Endodermal cell (in vitro differentiated cells): ENCODE measurements at places on chromosomes 5 and 9. TPM values are rescaled to one million over a fixed set of nuclear protein-coding genes. Genes with fewer than 3 reads are reported as not detected.

Gene PRUNE2
- total RNA-seq, result 4.1 to 5.8 TPM (median 4.4 TPM) in 3 replicates

Gene TEK
- 2.7 to 5.5 TPM (median 4.9 TPM) in 3 replicates for total RNA-seq

Gene ECM2
- total RNA-seq, result 1.9 and 3.2 TPM in 2 replicates

Gene SHOC1
- not detected in 3 replicates for total RNA-seq

Gene RMI1
- 20.8 to 33.2 TPM (median 28.0 TPM) in 3 replicates for total RNA-seq

DNA sequence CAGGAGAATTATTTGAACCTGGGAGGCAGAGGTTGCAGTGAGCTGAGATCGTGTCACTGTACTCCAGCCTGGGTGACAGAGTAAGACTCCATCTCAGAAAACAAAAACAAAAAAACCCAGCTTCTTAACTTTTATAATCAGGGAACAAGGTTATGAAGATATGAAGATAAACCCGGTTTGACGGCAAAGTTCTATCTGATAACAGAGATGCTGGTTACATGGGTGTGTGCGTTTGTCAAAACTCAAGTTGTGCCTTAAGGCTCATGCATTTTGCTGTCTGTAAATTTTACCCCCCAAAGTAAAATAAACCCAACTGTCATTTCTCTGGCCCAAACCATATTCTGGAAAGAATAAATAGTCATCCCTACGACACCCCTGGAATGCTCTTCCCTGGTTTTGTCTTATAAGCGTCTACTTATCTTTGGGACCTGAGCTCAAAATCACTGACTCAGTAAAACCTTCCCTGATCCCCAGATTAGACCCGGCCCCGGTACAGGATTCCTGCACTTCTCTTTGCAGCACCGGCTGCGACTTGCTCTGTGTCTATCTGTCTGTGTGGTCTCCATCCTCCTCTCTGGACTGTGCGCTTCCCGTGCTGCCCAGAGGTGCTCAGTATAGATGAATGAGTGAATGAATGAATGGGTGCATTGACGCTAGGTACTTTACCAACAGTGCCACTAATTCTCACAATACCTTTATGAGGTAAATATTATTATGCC lies 172.2 kb downstream of the DAB2IP start:
- peaks cover 40% of the 10 kb centered on the region for H3K27me3 ChIP-seq
- H3K27ac ChIP-seq, result no peak overlapping the region
- no peak overlapping the region for H3K4me3 ChIP-seq
- no peaks in the 10 kb centered on the region for H3K36me3 ChIP-seq
- peak; percentile 27 for DNase-seq

DNA sequence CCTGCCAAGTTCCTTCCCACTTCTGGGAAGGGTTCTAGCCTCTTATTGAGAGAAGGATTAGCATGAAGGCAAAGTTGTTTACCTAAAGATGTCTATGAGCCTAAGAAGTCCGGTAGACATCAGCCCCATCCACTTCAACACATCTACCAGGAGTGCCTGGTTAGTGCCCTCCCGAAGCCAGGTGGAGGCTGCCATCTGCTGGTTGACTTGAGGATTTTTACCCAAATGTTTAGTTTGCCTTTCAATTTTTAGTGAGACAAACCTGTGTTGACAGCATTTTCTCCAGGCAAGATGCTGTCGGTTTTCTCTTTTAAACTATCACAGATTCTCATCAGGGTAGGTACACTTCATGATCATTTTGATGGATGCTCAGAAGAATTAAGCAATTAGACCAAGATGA lies 83.6 kb upstream of the TNFSF8 start:
- peaks cover 12% of the 10 kb centered on the region for H3K4me1 ChIP-seq
- H3K36me3 ChIP-seq, result no peaks in the 10 kb centered on the region
- no peaks in the 10 kb centered on the region for H3K27me3 ChIP-seq
- no peak overlapping the region for H3K4me3 ChIP-seq

GRCh38 chr5:143041972-143042770 lies 272.0 kb downstream of the ARHGAP26 start:
- no peaks in the 10 kb centered on the region for H3K36me3 ChIP-seq
- DNase-seq, result no peak
- no peaks in the 10 kb centered on the region for H3K27me3 ChIP-seq
- H3K4me1 ChIP-seq, result peaks cover 7% of the 10 kb centered on the region

- no peak for DNase-seq
- no peak overlapping the region for H3K27ac ChIP-seq
- no peaks in the 10 kb centered on the region for H3K36me3 ChIP-seq
- no peaks in the 10 kb centered on the region for H3K27me3 ChIP-seq
- H3K4me3 ChIP-seq, result no peak overlapping the region
These were observed 23.0 kb upstream of the ZNF366 start for GRCh38 chr5:72530196-72530595.

DNA sequence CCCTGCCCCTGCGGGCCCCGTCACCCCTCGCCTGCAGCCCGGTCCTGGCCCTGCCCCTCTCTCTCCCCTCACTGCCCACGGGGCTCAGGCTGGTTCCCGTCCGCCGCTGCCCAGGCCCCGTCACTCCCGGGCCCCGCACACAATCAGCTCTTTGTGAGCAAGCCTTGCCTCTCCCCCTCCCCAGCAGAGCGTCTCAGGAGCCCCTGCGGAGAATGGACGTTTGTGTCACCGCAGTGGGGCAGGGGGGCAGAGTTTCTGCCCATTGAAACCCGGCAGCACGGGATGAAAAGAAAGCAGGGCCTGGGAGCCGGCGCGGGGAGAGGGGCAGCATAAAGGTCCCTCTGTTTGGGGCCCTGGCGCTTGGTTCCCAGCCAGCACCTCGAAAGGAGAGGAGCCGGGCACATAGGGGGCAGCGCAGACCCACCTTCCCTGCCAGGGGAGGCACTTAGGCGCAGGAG lies 13.5 kb upstream of the NUP214 start:
- H3K27me3 ChIP-seq, result no peaks in the 10 kb centered on the region
- no peak overlapping the region for H3K4me3 ChIP-seq
- peak overlapping the region; percentile 91 for H3K27ac ChIP-seq
- DNase-seq, result peak; percentile 73
- peaks cover 8% of the 10 kb centered on the region for H3K36me3 ChIP-seq

- H3K27ac ChIP-seq, result no peak overlapping the region
- H3K4me1 ChIP-seq, result no peaks in the 10 kb centered on the region
- no peak for DNase-seq
- no peaks in the 10 kb centered on the region for H3K27me3 ChIP-seq
- no peak overlapping the region for H3K4me3 ChIP-seq
These were observed 233.7 kb downstream of the SMARCA2 start for GRCh38 chr9:2248768-2249265.

GRCh38 chr9:131446276-131446675 lies 52.4 kb downstream of the PRRC2B start:
- H3K27ac ChIP-seq, result no peak overlapping the region
- no peak overlapping the region for H3K4me3 ChIP-seq
- H3K27me3 ChIP-seq, result no peaks in the 10 kb centered on the region
- DNase-seq, result no peak
- H3K4me1 ChIP-seq, result no peaks in the 10 kb centered on the region

- no peaks in the 10 kb centered on the region for H3K4me1 ChIP-seq
- H3K4me3 ChIP-seq, result peak within 1 kb of the TSS; percentile 81
- peak; percentile 80 for DNase-seq
- no peak within 1 kb of the TSS for H3K27ac ChIP-seq
- peaks cover 87% of the 10 kb centered on the region for H3K27me3 ChIP-seq
- no peaks in the 10 kb centered on the region for H3K36me3 ChIP-seq
These were observed at the start of gene ASTN2 for GRCh38 chr9:117414906-117415331. TSS of gene ASTN2 (minus strand) at chr9:117415057. CDS start at chr9:117414938, 119 bp downstream.

DNA sequence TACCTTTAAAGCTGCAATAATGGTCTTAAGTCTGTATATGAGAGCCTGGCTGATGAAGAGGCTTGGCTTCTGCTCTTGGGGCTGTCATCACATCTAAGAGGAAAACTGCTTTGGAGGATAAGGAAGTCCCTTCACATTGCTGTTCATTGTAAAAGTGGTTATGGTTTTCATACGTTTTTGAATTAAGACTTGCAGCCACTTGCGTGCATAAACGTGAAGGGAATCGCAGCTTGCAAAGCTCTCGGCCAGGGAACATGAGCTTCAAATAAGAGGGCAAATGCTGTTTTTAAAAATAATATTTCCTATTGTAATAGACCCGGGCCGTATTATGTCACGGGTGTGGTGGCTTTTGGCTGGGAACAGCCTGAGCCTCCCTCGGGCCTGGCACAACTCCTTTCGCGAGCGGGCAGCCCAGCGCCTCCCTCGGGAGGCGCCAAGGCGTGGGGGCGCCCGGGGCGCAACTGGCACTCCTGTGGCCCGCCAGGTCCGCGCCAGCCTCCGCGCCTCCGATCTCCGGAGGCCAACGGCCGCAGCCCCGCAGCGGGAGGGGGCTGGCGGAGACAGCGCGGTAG lies 538 bp upstream of the ARHGEF28 start:
- no peak for DNase-seq
- no peak overlapping the region for H3K27ac ChIP-seq
- peaks cover 54% of the 10 kb centered on the region for H3K27me3 ChIP-seq
- H3K4me3 ChIP-seq, result peak overlapping the region; percentile 71
- H3K4me1 ChIP-seq, result no peaks in the 10 kb centered on the region

DNA sequence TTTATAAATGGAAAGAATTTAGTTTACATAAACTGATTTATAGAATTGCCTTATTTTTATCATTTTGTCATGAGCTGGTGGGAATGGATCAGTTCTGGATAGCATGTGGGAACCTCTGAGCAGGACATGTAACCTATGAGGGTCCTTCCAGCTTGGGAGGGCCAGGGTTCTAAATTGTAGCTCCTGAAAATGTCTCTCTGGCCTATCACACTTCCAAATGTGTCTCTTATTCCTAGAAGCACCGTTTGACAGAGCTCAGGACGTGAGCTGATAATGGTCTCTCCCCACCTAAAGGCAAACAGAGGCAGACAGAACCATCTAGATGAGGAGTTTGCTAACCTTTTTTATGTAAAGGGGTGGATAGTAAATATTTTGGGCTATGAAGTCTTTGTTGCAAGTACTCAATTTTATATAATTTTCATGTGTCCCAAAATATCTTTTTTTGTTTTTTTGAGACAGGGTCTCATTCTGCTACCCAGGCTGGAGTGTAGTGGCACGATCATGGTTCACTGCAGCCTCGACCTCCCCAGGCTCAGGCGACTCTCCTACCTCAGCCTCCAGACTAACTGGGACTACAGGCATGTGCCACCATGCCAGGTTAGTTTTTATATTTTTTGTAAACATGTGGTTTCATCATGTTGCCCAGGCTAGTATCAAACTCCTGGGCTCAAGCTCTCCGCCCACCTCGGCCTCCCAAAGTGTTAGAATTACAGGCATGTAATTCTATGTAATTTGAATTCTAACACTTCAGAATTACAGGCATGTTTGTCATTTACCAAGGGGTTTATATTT lies 4.0 kb downstream of the TRAF1 start:
- peaks cover 39% of the 10 kb centered on the region for H3K4me1 ChIP-seq
- no peaks in the 10 kb centered on the region for H3K36me3 ChIP-seq
- DNase-seq, result no peak
